Renal cortex interstitium (tissue), 15 donors: ENCODE measurements at places on chromosomes 16 and 17. TPM values are rescaled to one million over a fixed set of nuclear protein-coding genes. Genes with fewer than 3 reads are reported as not detected.

DNA sequence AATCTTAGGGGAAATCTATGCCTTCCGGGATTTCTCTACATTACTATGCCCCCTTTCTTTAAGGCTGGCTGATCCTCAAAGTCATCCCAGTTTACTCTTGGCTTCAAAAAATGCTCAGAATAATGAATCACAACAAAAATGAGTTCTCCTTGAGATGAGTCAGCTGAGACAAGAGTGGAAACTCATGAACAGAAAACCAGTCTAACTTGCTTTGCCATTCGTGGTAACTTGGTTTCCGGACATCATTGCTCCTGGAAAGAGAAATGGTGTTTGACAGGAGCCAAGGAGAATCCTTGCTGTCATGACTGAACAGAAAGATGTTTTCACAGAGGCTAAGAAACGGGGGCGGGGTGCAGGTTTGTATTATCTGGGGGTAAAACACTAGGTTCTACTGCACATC lies 435.6 kb upstream of the DYNLRB2 start:
- DNase-seq: no peak

DNA sequence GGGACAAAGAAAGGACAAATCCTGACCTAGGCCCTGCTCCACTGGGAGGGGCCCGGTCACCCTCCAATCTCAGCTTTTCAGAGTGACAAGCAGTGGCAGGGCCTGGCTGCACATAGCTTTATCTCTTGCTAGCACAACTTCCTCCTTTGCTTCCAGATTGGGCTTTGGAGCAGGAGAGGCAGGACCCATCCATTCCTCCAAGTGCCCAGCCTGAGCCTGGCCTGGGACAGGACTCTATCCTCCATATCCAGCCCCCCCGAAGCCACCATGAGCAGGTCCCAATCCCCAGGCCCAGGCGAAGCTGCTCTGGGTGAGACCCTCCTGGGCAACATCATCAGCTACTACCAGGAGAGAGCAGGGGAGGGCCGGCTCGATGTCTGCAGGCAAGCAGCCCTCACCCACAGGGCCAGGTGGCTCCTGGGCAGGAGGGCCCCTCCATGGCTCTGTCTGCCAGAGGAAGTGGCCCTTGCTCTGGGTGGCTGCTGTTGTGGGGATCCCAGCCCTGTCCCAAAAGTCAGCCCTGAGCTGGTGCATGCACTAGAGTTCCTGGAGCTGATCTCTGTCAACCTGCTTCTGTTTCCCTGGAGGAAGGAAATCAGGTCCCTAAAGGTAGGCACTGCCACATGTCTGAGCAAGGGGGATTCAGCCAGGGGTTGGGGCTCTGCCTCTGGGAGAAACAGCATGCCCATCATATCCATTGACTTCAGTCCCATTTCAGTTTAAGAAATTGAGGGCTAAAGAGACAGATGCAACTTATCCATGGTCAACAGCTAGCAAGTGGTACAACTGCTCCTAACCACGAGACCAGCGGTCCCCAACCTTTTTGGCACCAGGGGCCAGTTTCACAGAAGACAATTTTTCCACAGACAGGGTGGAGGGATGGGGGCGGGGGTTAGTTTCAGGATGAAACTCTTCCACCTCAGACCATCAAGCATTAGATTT lies 58.9 kb downstream of the TK2 start:
- no peak for DNase-seq

- no peak for DNase-seq
Observed at GRCh38 chr16:66400503-66401380, 26.4 kb upstream of the BEAN1 start.

DNA sequence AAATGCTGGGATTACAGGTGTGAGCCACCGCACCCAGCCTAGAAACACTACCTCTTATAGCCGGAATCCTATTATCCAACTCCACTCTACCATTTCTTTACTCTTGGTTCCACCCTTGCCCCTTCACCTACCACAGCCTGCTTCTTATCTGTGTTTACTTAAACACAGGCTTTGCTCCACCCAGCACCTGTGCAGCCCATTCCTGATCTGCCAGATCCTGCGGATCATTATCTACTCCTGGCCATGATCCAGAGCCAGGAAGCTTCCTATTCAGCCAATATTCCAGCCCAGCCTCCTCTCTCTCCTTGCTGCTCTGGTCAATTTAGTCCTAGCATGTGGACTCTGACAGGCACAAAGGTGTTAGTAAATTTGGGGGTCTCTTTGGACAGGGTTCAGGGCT lies 98.8 kb upstream of the MED13 start:
- no peak for DNase-seq

- no peak for DNase-seq
Observed at GRCh38 chr17:1512351-1512750, 4.1 kb downstream of the INPP5K start.

GRCh38 chr17:55116440-55116914 lies 147.9 kb downstream of the STXBP4 start:
- DNase-seq: no peak

DNA sequence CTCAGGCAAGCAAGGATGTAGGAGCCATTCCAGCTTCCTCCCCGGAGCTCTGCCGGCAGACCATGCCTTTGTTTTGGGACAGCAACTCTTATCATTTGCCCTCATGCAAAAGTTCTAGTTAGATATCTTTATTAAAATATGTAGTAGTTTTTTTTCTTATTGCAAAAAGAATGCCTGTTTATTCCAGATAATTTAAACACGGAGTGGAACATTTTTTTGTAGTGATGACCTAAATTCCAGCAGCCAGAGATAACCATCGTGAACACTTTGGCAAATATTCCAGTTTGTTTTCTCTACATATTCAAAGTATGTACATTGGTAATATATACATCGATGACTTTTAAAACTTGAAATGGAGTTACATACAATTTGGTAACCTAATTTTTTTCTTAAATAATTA lies 54.8 kb downstream of the CRISPLD2 start:
- DNase-seq: no peak

- peak; percentile 76 for DNase-seq
Observed at GRCh38 chr17:77287432-77288068, 146.8 kb downstream of the SEC14L1 start.

- no peak for DNase-seq
Observed at GRCh38 chr17:8803531-8804420, 4.6 kb upstream of the MFSD6L start.

- peak; percentile 74 for DNase-seq
Observed at GRCh38 chr16:47970291-47970931, 185.4 kb downstream of the ABCC12 start.

DNA sequence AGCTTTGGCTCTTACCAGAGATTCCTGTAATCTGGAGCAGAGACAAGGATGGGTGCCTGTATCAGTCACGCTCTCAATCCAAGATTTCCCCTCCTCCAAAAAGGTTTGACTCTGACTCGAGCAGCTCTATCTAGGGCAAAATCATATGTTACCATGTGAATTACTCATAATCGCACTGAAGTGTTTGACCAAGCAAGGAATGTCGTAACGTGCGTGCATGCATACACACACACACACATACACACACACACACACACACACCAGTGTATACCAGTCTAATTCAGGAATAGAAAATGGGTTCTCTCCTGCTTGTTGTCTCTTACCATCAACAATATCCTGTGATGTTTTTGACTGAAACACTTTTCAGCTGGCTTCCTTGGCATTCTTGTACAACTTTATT lies 835.1 kb downstream of the KCNJ2 start:
- DNase-seq: no peak

DNA sequence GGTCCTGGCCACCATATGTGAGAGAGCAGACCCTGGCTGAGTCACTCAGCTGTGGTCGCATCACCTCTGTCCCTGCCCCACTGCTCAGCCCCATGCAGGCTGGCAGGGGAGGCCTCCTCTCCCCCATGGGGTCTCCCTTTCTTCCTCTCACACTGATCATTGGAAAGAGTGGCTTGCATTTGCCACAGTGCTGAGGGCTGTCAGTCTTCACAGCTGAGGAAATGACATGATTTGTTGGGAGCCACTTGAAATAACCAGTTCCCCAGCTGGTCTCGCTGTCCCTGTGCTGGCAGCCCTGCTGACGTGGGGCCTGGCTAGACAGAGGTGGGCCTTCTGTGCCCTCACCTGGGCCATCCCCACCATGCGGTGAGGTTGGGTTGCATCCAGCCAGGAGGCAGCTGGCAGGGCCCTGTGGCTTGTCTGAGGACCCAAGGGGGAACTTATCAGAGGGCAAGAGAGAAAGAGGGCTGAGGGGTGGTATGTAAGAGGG lies 30.1 kb upstream of the MED9 start:
- DNase-seq: no peak

GRCh38 chr16:54519161-54519695 lies 232.6 kb upstream of the IRX3 start:
- DNase-seq: no peak

- DNase-seq: no peak
Observed at GRCh38 chr17:17258011-17258410, 21.0 kb upstream of the FLCN start.

- DNase-seq: no peak
Observed at GRCh38 chr17:2174014-2174413, 119.1 kb downstream of the HIC1 start.

DNA sequence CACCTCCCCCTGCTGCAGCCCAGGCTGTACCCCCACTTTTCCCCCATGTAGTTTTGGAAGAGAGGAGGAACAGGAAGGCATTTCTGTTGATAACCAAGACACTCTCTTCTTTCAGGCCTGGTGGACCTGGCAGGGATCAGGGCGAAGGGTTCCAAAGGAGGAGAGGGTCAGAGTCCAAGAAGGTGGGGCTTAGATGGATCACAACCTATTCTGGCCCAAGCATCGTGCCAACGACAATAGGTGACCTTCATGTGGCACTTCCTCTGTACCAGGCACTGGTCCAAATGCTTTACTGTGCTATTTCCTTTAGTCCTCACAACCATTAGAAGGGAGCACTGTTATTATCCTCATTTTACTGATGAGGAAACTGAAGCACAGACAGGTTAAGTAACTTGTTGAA lies 84.3 kb downstream of the TMEM132E start:
- DNase-seq: no peak

GRCh38 chr16:69562813-69563212 lies 3.0 kb upstream of the NFAT5 start:
- no peak for DNase-seq

DNA sequence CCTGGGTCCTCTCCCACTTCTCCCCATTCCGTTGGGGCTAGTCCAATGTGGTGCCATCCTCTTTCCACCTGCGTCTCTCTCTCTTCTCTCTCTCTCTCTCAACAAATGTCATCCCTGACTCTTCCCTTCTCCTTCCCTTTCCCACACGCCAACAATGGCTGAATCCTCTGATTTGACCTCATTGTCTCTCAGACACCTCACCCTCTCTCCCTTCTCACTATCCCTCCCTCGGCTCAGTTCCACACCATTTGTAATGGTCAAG lies 628 bp upstream of the ZNF18 start:
- DNase-seq: no peak

DNA sequence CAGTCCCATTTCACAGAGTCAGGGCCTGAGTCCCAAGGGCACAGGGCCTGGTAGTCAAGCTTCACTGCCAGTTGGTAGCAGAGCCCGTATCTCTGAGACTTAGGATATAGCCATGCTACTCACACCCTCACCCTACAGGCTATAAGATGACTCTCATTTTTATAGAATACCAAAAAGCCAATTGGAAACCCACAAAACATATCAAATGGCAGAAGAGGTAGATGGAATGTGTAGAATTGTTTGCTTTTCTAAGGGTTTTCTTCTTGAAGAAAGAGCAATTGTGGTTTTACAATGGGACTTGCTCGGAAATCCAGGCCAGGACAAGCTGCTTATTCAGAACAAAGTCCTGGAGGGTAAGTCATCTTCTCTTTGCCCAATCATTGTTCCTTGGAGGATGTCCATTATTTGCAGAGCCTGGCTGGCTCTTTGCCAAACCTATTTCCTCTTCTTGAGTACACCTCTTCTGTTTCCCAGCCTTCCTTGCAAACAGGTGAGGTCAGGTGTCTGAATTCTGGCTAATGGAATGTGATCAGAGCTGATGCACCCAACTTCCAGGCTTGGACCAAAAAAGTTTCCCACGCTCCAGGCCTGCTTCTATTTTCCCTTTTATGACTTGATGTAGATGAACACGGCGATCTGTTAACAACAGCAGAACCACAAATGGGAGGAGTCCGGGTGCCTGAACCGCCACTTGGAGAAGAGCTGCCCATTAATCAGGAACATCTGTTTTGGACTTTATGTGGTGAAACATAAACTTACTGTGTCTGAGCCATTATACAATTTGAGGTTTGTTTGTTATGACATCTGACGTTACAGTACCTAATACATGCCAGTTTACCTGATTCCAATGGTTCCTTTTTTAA lies 16.9 kb upstream of the CCL22 start:
- no peak for DNase-seq

- DNase-seq: peak; percentile 86
Observed at GRCh38 chr17:7703584-7704479, 1.2 kb upstream of the EFNB3 start.

GRCh38 chr17:63698886-63699637 lies 863 bp downstream of the LIMD2 start:
- peak; percentile 20 for DNase-seq

DNA sequence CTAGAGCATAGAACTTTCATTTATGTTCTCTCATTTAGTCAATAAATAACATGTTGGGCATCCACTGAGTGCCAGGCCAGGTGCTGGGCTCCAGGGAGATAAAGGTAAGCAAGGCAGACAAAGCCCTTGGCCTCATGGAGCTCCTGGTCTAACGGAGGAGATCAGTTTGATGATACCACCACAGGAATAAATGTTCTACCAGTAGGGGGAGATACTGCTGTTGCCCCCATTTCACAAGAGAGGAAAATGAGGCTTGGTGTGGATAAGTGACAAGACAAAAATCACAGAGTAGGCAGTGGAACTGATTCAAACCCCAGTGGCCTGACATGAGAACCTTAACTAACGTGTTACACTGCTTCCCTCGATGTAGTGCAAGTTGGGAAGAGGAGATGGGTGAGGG lies 80.4 kb upstream of the ERCC4 start:
- no peak for DNase-seq

The BBS2 gene
- 68.1 TPM for polyA plus RNA-seq

The NEUROD2 gene
- 0.09 TPM for polyA plus RNA-seq

The KRTAP9-4 gene
- polyA plus RNA-seq: not detected

The ENPP7 gene
- 5.2 TPM for polyA plus RNA-seq

The KCNH4 gene
- polyA plus RNA-seq: not detected

The ITGB3 gene
- 17.0 TPM for polyA plus RNA-seq

The SDF2 gene
- 80.2 TPM for polyA plus RNA-seq

The CACNG3 gene
- polyA plus RNA-seq: not detected

The RASD1 gene
- 0.83 TPM for polyA plus RNA-seq

The DPEP2 gene
- 0.86 TPM for polyA plus RNA-seq
